ENCODE measurements at places on chromosomes 12 and 14.

GRCh38 chr12:108683906-108684556, 47.3 kb downstream of the CORO1C start:
- DNase-seq: no peak

DNA sequence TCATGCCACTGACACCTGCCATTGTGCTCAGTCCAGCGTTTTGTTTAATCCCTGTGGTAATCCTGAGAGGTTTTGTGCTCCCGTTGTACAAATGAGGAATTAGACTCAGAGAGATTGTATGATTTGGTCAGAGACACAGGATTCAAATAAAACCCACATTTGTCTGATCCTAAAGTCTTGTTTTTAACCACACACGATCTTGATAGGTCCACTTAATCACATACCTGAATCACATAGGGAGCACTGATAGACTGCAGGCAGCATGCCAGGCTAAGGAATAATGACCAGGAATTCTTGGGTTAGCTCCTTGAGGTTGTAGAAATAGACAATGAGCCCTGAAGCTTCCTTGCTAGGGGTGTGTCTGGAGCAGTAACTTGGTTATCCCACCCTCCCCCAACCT, 202.6 kb upstream of the RGS6 start:
- DNase-seq: no peak

DNA sequence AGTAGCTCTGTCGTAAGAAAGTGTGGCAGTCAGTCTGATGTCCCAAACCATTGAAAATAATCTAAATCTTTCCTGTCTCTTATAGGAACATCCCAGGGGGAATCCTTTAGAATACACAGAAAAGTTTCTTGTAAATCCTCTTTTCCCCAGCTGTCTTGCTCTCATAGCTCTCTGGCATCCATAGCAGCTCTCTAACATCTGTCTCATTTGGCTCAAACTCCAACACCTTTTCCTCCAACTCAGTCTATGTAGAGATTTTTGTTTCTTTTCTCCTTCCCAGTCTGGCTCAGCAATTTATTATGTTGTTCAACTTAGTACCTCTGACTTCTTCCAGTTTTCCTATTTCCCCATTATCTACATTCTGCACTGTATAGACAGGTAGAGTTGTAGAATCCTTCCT, 84.4 kb upstream of the NEDD1 start:
- no peak for DNase-seq

GRCh38 chr14:54475187-54475899, 13.4 kb downstream of the GMFB start:
- DNase-seq: no peak

- no peak for DNase-seq
These were observed 198.0 kb upstream of the EEA1 start for GRCh38 chr12:93127107-93127560.

DNA sequence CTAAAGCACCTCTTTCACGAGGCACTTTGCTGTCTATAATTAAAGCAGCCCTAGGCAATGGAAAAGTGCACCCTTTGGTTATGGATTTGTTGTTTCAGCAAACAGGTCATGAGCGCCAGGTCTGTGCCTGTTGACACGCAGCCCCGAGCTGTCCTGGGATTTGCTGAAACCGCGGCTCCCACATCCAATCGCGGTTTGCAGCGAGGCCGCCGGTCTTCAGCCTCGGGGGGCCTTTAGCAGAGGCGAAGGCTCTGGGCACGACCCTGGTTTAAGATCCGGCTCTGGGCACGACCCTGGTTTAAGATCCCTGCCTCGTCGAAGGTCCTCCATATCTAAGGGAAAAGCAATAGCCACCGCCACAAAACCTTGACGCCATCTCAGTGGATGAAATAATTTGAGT, 79.2 kb downstream of the GLT1D1 start:
- DNase-seq: no peak

GRCh38 chr12:99367181-99367580, 280.4 kb upstream of the GARIN6 start:
- DNase-seq: no peak

DNA sequence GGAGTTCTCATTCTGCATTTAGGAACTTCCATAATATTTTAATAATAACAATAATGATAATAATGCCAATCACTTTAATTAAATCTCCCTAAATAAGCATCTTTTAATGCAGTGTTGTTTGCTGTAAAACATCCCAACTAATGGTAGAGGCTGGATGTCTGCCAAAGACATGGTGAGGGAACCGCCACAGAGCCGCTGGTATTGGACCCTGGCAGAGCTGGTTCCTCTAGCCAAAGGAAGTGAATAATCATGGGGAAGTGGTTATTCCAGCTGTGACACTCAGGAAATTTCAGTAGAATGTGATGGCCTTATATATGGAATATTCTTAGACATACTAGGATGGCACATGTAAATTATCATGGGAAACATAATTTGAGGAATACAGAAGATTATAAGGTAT, 483.3 kb downstream of the ZFP36L1 start:
- DNase-seq: peak; percentile 20

DNA sequence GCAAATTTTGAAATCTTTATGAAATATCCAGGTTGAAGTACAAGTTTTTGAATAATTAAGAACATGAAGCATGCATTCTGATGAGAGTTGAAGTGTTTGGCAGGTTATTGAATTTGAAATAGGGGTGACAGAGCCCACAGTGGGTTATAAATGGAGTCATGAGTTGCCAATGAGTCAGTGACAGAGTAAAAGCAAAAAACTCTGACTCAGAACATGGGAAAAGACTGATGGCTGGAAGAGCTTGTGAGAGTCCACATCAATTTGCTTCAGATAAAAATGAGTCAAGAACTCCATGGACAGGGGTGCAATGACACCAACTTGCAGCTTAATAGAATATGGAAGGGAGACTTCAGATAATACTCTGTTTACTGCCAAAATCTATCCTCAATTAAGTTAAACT, 105.3 kb downstream of the SLC6A15 start:
- DNase-seq: no peak

GRCh38 chr14:104149278-104149595, 10.8 kb downstream of the KIF26A start:
- no peak for DNase-seq

DNA sequence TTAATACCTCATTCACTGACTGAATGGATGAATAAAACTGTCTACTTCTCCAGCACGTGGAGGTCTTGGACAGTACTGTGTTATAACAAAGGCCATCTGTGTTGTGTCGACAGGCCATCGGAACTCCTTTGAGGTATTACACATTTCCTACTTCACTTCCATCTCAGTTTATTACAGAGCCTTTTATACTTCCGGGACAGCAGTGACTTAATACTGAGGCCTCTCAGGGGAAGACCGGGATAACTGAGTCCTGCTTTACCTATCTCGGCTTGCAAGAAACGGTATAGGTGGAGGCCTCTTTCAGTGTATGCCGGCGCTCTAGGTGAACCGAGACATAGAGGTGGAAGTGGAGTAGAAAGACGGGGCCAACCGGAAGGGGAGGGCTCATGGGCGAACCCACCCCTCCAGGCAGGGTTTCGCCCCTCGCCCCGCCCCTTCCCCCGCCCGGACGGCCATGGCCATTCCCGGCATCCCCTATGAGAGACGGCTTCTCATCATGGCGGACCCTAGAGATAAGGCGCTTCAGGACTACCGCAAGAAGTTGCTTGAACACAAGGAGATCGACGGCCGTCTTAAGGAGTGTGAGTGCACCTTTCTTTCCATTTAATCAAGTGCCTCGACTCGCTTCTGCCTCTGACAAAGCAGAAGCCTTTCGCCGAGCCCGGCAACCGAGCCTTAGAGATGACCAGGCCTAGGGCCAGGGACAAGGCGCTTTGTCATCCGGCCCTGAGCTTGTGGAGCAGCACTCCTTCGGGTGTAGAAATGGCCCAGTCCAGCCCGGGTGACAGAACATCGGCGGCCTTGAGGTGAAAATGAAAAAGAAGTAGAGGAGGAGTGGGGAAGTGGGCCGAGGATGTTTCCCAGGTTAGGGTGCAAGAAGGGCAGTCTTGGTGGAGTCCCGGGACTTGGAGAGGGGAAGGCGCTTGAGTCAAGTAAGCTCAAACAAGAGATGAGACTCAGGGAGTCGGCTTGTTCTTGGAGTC, at the start of gene PSMC6:
Gene PSMC6 (plus strand): TSS at position 477 of the 983 bp plus-strand sequence. CDS start 20 bp downstream, at position 497.
- DNase-seq: peak; percentile 80

DNA sequence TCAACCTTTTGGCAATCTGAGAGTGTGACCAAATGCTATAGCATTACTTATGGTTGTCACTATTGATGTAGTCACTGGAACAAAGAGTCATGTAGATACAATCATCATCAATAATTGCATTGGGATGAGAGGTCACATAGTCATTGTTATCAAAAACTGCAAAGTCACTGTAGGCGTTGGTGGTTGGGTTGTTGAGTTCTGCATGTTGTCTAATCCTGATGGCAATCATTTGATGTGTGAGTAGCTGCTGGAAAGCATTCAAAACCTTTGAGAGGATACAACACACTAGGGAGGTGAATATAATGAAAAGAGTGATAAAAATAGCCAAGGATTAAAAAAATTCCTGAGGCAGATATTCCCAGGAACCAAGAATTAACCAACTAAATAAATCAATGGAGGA, 214.7 kb upstream of the SYT10 start:
- DNase-seq: no peak

GRCh38 chr12:124607681-124608425, 40.4 kb upstream of the NCOR2 start:
- no peak for DNase-seq

DNA sequence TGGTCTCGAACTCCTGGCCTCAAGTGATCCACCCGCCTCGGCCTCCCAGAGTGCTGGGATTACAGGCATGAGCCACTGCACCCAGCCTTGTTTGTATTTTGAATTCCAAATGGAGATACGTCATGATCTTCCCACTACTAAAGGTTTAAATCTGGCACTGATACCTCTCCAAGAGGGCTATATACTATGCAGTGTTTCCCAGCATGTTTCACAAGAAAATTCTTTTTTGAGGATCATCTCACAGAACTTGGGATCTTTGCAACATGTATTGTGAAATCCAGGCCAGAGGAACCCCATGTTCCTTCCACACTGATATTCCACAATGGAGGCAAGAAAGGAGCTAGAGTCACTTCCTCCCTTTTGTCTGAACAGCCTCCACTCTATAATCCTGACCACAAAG, 112.7 kb downstream of the NT5DC3 start:
- DNase-seq: peak; percentile 19

DNA sequence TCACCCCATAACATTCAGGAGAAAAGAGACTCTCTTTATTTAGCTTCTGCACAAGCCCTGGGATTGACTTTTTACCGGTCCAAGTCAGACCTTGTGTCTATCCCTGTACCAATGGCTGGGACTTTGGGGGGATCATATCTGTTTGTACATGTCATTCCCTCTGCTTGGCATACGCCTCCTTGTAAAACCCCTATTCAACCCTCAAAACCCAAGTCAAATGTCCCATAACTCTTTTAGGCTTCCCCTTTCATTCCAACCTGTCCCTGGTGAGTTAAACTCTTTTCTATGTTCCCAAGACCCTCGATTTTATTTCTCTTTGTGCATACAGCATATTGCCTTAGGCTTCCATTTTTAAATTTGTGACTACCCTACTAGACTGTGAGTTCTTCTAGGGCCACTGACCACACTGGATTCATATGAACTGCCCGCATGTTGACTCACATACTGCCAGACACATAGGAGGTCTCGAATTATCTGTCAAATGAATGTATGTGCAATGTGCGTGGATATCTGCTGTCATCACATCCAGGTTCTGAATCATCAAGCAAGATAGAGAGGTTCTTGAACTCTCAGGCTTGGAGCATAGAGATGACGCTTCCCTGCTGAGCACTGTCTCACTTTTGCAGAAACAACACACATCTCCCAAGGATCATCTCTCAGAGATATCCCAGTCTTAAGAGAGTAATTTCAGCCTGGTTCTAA, 548.6 kb upstream of the TBX3 start:
- no peak for DNase-seq

DNA sequence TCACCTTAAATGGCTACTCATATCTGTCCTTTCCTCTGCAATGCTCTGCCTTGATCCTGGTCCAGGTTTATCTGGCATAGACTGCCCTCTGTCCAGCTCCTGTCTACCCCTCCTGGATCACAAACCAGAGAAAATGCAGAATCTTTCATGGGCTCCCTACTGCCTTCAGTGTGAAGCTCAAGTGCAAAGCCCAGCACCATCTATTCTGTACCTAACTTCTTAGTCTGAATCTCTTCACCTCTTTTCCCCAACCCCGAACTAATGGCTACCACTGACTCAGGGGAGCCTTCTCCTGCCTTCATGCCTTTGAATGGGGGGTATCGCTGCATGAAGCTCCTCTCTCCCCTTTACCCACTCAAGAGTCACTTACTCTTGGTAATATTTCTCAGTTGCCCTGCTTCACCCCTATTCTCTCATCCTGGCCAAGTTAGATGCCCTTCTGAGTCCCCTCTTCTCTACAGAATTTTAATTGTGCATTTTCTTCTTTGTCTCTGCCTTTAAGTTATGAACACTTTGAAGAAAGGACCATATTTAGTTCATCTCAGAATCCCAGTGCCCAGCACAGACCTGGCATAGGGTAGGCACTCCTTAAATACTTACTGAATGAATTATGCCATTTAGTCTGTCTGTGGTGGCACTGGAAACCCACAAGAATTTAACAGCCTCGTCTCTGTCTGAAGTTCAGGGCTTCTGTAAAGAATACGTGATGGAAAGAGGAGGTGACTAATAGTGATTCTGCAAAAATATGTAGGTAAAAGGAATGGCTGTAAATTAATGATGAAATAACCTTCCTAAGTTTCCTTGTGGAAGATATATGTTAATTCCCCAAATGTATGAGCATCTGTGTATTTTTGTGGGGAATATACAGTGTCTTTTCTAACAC, 191.3 kb upstream of the AMIGO2 start:
- DNase-seq: peak; percentile 98

DNA sequence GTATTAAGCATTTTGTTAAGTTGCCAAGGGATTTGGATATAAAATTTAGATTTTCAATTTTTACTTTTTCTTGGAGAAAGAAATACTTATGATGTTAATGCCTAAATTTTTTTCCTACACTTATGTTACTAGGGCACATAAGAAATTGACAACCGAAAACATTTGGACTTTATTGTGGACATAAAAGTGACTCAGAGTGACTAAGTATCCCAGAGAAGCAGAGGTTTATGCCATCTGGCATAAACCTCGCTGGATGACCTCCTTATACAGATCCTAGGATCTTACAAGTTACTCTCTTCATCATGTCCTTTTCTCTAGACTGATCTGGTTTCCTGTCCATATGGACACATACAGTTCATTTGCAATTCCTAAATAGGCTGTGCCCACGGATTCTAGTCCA, 89.8 kb downstream of the RERG start:
- peak; percentile 31 for DNase-seq

DNA sequence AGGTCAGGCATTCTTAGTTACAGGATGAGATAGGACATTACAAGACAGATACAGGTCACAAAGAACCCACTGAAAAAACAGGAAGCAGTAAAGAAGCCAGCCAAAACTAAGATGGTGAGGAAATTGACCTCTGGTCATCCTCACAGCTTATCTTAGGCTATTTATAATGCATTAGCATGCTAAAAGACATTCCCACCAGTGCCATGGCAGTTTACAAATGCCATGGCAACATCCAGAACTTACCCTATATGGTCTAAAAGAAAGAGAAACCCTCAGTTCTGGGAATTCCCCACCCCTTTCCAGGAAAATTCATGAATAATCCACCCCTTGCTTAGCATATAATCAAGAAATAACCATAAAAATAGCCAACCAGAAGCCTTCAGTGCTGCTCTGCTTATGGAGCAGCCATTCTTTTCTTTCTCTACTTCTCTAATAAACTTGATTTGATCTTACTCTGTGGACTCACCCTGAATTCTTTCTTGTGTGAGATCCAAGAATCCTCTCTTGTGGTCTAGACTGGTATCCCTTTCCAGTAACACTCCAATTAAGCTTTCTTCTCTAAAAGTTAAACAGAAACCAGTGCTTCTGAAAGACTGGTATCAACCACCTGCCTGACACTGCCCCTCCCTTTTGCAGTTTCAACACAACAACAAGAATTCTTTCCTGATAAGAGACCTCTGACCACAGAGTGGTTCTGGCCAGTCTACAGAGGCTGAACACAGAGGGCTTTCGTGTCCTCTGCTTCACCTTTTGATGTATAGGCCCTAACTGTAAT, 86.9 kb downstream of the BCAT1 start:
- DNase-seq: peak; percentile 21
